ENCODE measurements at places on chromosomes 7 and 10.

GRCh38 chr10:94546049-94546900 is 687 bp downstream of the HELLS start:
- H3K27me3 ChIP-seq = peaks cover 5% of the 10 kb centered on the region
- no peaks in the 10 kb centered on the region for H3K36me3 ChIP-seq
- no peaks in the 10 kb centered on the region for H3K4me1 ChIP-seq
- peak overlapping the region; percentile 69 for H3K27ac ChIP-seq
- DNase-seq = no peak

- no peak overlapping the region for H3K4me3 ChIP-seq
- H3K4me1 ChIP-seq = peaks cover 12% of the 10 kb centered on the region
- no peaks in the 10 kb centered on the region for H3K36me3 ChIP-seq
- H3K27me3 ChIP-seq = no peaks in the 10 kb centered on the region
Observed at GRCh38 chr7:85001495-85002345, 185.1 kb downstream of the SEMA3D start.

GRCh38 chr10:8978100-8978499 is 923.6 kb downstream of the GATA3 start:
- no peak for DNase-seq
- H3K27me3 ChIP-seq = no peaks in the 10 kb centered on the region
- H3K36me3 ChIP-seq = no peaks in the 10 kb centered on the region
- H3K27ac ChIP-seq = no peak overlapping the region

DNA sequence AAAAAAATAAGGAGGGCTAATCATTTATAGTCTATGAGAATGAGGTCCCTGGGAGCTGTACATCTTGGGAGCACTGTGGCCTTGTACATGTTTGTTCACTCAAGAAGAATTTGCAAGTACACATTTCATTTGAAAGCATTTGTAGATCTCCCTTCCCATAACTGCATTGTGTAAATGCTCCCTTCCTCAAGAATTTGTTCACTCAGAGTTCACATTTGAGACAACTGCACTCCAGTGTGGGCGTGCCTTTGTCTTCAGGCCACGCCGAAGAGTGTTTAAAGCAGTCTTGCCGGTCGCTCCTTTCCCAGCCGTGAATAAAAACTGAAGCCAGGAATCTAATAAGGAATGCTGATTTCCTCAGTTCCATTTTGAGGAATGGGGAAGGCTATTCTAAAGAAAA is 291.1 kb upstream of the LYZL1 start:
- no peak overlapping the region for H3K4me3 ChIP-seq
- H3K27ac ChIP-seq = no peak overlapping the region
- H3K4me1 ChIP-seq = no peaks in the 10 kb centered on the region
- DNase-seq = no peak

GRCh38 chr10:130180416-130180815 is 44.2 kb downstream of the GLRX3 start:
- H3K27ac ChIP-seq = no peak overlapping the region
- peaks cover 2% of the 10 kb centered on the region for H3K27me3 ChIP-seq
- no peak overlapping the region for H3K4me3 ChIP-seq
- H3K36me3 ChIP-seq = no peaks in the 10 kb centered on the region
- no peak for DNase-seq

DNA sequence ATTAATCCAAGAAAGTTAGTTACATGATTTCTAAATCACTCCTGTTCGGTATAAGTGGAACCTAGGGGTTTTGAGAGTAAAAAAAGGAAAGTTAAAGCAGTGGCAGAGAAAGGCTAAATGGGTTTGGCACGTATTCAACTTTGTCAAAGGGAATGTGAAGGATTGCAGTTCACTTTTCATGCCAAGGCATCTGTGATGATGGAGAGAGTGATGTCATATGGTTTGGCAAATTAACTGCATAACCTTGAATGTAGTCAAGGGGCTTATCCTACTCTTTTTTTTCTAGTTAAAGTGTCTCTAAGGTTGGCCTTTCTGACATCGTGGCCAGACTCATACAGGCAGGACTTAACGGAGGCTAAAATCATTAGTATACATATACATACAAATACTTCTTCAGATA is 277.8 kb downstream of the EXOC4 start:
- H3K27ac ChIP-seq = no peak overlapping the region
- H3K27me3 ChIP-seq = no peaks in the 10 kb centered on the region

DNA sequence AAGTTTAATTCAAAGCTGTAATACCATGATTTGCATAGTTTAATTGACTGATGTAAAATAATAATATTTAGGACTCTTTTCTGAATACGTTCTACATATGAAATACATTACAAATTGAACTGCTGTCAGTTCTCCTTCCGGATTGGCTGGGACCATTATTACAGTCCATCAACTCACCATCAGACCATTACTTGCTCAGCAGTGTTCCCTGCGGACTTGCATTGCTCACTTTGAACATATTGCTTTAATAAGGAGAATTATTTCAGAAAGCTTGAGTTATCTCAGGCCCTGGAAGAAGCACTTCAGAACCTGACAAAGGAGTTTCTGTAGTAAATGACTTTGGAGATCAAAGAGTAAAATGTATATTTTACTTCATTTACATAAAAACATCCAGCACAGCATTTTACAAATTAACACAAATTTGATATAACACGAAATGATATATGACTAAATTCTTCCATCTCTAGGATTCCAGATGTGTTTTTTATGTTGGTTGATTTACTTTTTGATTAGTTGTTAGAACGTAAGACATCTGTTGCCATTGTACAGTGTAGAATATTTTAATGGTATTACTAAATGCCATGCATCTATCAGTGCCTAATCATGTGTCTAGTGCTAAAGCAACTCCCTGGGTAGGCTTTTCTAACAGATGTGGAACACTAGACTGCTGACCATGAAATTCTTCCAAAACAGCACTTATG is 418.5 kb upstream of the SEMA3A start:
- no peak for DNase-seq
- H3K4me1 ChIP-seq = peaks cover 3% of the 10 kb centered on the region
- H3K27me3 ChIP-seq = no peaks in the 10 kb centered on the region
- H3K27ac ChIP-seq = no peak overlapping the region

- peak overlapping the region; percentile 14 for H3K27ac ChIP-seq
- no peaks in the 10 kb centered on the region for H3K36me3 ChIP-seq
Observed at GRCh38 chr7:120583899-120584586, 273.9 kb downstream of the TSPAN12 start.

GRCh38 chr7:25622695-25623094 is 394.4 kb upstream of the NPVF start:
- H3K4me1 ChIP-seq = peaks cover 19% of the 10 kb centered on the region
- H3K36me3 ChIP-seq = no peaks in the 10 kb centered on the region
- no peak overlapping the region for H3K4me3 ChIP-seq
- DNase-seq = no peak
- H3K27me3 ChIP-seq = no peaks in the 10 kb centered on the region

GRCh38 chr7:134318443-134318842 is 1.7 kb upstream of the SLC35B4 start:
- H3K27ac ChIP-seq = no peak overlapping the region
- H3K36me3 ChIP-seq = no peaks in the 10 kb centered on the region
- H3K4me1 ChIP-seq = peaks cover 3% of the 10 kb centered on the region
- no peaks in the 10 kb centered on the region for H3K27me3 ChIP-seq
- no peak overlapping the region for H3K4me3 ChIP-seq

GRCh38 chr10:100866010-100866409 is 46.8 kb upstream of the SLF2 start:
- H3K27me3 ChIP-seq = peaks cover 27% of the 10 kb centered on the region
- peak overlapping the region; percentile 59 for H3K4me3 ChIP-seq
- no peak for DNase-seq
- peaks cover 12% of the 10 kb centered on the region for H3K4me1 ChIP-seq

DNA sequence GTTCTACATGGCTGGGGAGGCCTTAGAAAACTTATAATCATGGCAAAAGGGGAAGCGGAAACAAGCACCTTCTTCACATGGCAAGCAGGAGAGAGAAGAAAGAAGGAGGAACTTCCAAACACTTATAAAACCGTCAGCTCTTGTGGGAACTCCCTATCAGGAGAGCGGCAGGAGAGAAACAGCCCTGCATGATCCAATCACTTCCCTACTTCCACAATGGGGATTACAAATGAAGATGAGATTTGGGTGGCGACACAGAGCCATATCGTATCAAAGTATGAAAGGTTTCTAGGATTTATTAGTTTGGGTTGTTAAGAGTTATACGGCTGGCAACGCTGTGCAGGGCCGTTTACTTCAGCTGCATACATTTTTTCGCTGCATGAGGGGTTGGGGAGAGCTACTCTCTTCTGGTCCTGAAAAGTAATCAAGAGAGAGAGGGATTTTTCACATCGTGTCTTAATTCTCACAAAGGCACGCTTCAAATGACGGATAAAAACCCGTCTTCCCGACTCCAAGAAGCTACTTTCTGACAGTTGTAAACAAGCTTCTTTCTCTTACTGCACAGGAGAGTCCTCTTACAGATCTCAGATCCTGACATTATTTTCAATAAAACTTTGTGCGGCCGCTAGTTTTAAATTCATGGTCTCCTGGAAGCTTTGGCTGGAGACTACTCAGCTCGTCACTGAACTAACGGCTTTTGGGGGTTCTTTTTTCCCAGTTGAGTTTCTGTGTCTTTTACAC is 751 bp upstream of the GTPBP10 start:
- no peaks in the 10 kb centered on the region for H3K27me3 ChIP-seq
- no peaks in the 10 kb centered on the region for H3K4me1 ChIP-seq
- no peak for DNase-seq
- H3K27ac ChIP-seq = peak overlapping the region; percentile 87
- H3K4me3 ChIP-seq = peak overlapping the region; percentile 96

GRCh38 chr10:112842832-112843360 is 107.2 kb upstream of the TCF7L2 start:
- H3K4me1 ChIP-seq = no peaks in the 10 kb centered on the region
- no peak for DNase-seq
- no peak overlapping the region for H3K4me3 ChIP-seq
- H3K27me3 ChIP-seq = no peaks in the 10 kb centered on the region

GRCh38 chr10:110802551-110803238 is 69.0 kb upstream of the PDCD4 start:
- H3K4me3 ChIP-seq = no peak overlapping the region
- no peak for DNase-seq
- peaks cover 6% of the 10 kb centered on the region for H3K27me3 ChIP-seq
- H3K4me1 ChIP-seq = peaks cover 45% of the 10 kb centered on the region
- H3K27ac ChIP-seq = peak overlapping the region; percentile 87
- no peaks in the 10 kb centered on the region for H3K36me3 ChIP-seq

DNA sequence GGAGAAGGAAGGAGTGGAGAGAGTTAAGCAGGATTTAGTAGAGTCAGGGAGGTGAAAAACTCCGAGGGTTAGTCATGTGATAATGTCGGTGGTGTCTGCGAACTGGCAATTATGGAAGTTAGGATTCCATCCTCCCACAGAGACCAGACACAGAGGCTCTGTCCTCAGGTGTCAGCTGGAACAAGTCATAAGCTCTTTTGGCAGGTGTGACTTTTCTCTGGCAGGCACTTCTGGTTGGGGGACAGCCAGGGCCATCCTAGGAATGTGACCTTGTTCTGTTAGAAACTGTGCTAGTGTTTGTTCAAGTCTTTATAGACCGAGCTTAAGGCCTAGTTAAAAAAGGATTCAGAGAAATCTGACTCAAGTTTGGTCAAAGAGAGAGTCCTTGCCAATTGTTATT is 371.0 kb downstream of the DPP6 start:
- H3K4me1 ChIP-seq = no peaks in the 10 kb centered on the region
- no peaks in the 10 kb centered on the region for H3K36me3 ChIP-seq
- no peak overlapping the region for H3K4me3 ChIP-seq
- no peak overlapping the region for H3K27ac ChIP-seq
- H3K27me3 ChIP-seq = no peaks in the 10 kb centered on the region

DNA sequence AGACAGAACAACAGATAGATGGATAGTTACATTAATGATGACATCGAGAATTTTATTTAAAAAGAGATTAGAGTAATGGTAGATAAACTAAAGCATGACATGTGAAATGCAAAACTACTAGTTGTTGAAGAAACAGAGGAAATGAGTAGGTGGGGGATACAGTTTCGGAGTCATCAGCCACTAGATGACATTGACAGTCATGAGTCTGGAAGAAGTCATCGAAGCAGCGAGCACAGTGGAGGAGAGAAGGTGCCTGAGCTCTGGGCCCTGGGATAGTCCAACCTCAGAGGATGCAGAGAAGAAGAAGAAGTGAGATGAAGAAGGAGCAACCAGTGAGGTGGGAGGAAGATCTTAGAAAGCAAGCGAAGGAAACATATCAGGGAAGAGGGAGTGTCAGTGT is 20.2 kb upstream of the SEC61A2 start:
- H3K4me3 ChIP-seq = no peak overlapping the region
- H3K4me1 ChIP-seq = no peaks in the 10 kb centered on the region
- H3K36me3 ChIP-seq = no peaks in the 10 kb centered on the region

- no peaks in the 10 kb centered on the region for H3K36me3 ChIP-seq
- peak overlapping the region; percentile 95 for H3K27ac ChIP-seq
- H3K4me1 ChIP-seq = peaks cover 35% of the 10 kb centered on the region
- peaks cover 11% of the 10 kb centered on the region for H3K27me3 ChIP-seq
Observed at GRCh38 chr7:97480772-97481390, 251.0 kb upstream of the TAC1 start.

- no peak for DNase-seq
- peaks cover 25% of the 10 kb centered on the region for H3K36me3 ChIP-seq
- peaks cover 2% of the 10 kb centered on the region for H3K27me3 ChIP-seq
- peaks cover 20% of the 10 kb centered on the region for H3K4me1 ChIP-seq
- no peak overlapping the region for H3K4me3 ChIP-seq
Observed at GRCh38 chr7:139635526-139636302, 112.2 kb downstream of the CLEC2L start.

DNA sequence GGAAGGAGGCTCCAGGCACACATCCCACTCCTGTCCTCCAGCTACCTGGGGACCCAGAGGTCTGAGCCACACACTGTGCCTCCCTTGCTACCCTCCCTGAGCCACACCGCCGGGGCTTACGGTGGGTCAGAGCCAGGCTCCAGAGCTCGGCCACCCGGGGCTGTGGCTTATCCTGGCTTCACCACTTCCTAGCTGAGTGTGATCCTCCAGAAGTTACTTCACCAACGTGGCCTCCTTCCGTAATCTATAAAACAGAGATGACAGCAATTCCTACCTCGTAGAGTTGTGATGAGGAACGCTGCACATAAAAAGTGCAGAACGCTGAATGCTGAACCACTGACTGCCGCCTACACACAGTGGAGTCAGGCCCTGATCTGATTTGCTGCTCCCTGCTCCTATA is 285.0 kb downstream of the PRPF18 start:
- H3K4me1 ChIP-seq = peaks cover 32% of the 10 kb centered on the region
- H3K27me3 ChIP-seq = peaks cover 12% of the 10 kb centered on the region
- no peaks in the 10 kb centered on the region for H3K36me3 ChIP-seq

- no peaks in the 10 kb centered on the region for H3K4me1 ChIP-seq
- no peaks in the 10 kb centered on the region for H3K36me3 ChIP-seq
- H3K4me3 ChIP-seq = no peak overlapping the region
- no peak for DNase-seq
Observed at GRCh38 chr7:77242068-77242467, 42.4 kb upstream of the FGL2 start.
